ENCODE measurements at places on chromosomes 16 and 17.

GRCh38 chr17:5651348-5651747 lies 67.0 kb upstream of the NLRP1 start:
- no peak for DNase-seq

DNA sequence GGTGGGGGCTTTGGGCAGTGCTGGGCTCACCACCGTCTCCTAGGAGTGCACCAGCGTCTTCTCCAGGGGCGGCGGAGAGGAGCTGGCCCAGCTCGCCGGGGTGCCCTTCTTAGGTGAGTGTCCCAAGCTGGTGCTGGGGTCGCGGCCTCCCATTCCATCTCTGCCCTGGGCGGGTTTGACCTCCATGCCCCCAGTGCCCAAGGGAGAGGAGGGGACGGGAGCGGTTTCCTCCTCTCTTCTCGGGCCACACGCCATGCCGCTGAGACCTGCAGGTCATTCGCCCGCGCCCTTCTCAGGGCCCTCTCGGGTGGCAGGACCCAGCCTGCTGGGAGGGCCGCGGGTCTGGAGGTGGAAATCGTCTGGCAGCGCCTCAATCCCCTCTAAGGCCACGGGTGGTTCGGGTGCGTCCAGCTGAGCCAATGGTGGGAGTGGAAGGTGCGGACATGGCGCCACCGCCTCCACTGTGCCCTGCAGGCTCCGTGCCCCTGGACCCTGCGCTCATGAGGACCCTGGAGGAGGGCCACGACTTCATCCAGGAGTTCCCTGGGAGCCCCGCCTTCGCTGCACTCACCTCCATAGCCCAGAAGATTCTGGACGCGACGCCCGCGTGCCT lies 5.3 kb downstream of the IGFALS start:
- no peak for DNase-seq

DNA sequence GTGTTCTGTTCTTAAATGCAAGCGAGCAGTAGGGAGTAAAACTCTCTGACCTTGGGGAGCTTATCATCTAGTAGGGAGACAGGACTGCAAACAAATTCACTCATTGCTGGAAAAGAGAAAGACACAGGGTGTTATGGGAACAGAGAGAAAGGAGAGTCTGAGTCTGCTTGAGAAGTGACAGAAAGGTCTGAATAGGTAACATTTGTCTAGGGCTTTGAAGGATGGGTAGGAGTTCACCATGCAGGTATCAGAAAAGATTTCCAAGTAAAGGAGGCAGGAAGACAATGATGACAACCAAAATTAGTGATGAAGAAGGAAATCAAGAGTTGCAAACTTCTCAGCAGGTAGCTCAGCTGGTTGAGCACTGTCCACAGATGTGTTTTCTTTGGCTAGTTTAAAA lies 93.6 kb upstream of the GPR139 start:
- DNase-seq: no peak

DNA sequence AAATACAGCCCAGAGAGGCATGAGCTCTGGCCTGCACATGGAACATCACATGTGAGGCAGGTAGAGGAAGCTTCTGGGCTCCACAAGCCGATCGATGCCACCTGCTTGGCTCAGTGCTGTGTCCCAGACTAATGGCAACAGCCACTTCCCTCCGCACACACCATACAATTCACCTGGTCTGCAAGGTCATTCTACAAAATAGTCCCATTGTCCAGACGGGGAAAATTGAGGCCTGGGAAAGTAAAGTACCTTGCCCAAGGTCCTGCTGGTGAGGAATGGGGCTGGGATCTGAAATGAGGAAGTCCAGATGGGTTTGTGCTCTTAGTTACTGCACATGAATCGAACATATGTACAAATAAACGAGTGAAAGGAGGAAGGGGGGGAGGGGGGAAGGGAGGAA lies 88.0 kb downstream of the LITAF start:
- DNase-seq: no peak

- DNase-seq: no peak
These were observed 3.0 kb upstream of the NLRC5 start for GRCh38 chr16:56986361-56986760.

DNA sequence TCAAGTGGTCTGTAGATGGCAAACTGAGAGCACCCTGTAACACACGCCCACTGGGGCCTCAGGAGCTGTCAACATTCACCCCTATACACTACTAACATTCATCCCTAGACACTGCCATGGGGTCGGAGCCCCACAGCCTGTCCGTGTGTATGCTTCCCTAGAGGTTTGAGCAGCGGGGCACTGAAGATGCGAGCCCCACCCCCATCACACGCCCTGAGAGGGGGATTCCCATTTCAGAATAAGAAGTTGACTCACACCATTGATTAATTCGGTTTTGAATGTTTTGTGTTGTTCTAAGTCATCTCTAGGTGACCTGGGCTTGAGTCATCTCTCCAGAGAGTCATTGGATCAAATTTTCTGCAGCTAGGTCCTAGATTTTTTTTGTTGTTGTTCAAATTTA lies 37.3 kb upstream of the MMD start:
- peak; percentile 58 for DNase-seq

DNA sequence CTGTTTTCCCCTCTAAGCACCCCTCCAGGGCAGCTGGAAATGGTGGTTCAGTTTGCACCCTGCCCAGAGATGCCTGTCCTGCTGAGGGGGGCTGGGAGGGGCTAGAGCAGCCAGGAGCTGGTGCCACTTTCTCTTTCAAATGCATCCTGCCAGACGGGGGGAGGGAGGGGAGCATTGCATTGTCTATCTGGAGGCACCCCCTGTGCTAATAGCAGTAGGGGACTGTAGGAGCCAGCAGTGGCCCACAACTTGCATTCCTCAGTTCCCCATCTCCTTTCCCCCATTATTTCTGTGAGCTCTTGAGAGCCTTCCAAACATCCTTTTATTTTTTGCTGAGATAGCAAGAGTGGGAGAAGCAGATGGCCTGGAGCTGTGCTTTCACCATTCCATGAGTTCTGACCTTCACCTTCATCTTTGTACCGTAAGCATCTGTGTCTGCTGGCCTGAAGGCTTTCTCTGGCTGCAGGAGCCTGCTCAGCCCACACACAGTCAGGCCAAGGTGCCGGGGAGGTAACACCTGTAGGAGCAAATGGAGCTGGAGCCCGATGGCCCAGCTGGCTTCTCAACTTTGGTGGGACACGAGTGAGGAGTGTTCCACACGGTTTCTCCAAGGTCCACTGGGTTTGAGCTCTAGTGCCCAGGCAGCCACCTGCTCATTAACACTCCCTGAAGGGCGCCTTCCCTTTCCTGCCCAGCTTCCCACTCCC lies 5.2 kb downstream of the WFDC1 start:
- no peak for DNase-seq

- no peak for DNase-seq
These were observed 339.2 kb upstream of the PMFBP1 start for GRCh38 chr16:72511171-72511570.
